ENCODE measurements at places on chromosomes 1 and 21. TPM values are rescaled to one million over a fixed set of nuclear protein-coding genes. Genes with fewer than 3 reads are reported as not detected.

DNA sequence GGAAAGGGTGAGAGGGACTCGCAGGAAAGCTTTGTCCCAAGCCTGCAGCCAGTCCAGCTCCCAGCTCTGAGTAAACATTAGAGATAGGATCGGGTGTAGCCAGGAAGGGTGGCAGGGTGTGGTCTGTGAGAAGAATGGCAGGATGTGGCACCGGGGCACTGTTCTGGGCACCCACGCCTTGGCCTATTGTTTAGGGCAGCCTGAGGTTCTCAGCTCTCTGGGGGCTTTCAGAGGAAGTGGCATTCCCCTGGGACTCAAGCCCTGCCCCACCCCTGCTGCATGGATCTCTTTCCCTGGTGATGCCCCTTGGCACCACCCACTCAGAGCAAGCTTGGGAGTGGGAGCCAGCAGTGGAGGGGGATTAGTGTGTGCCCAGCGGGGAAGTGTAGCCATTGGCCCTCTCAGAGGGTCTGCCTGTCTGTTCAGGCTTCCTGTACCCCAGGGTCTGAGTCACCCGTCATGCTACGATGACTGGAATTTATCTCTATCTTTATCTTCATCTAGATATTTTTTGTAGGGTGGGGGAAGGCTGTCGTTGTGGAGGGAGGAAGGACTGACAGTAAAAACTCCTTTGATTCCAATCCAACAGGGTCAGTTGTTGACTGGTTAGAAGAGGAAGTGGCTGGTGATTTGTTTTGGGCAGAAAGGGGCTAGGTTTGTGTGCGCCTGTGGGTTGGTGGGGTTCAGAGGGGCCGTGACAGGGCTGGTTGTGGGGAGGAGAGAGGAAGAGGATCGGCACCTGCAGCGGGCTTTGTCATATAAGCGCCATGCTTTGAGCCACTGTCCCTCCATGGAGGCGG is 31.6 kb downstream of the SOX13 start:
- H3K27me3 ChIP-seq: no peaks in the 10 kb centered on the region
- H3K4me3 ChIP-seq: no peak overlapping the region
- H3K4me1 ChIP-seq: peaks cover 9% of the 10 kb centered on the region
- no peak for DNase-seq
- no peak overlapping the region for H3K27ac ChIP-seq

GRCh38 chr21:25569084-25569483 is 38.2 kb downstream of the MRPL39 start:
- no peaks in the 10 kb centered on the region for H3K27me3 ChIP-seq
- DNase-seq: no peak
- H3K4me3 ChIP-seq: no peak overlapping the region
- no peaks in the 10 kb centered on the region for H3K4me1 ChIP-seq
- H3K27ac ChIP-seq: no peak overlapping the region

DNA sequence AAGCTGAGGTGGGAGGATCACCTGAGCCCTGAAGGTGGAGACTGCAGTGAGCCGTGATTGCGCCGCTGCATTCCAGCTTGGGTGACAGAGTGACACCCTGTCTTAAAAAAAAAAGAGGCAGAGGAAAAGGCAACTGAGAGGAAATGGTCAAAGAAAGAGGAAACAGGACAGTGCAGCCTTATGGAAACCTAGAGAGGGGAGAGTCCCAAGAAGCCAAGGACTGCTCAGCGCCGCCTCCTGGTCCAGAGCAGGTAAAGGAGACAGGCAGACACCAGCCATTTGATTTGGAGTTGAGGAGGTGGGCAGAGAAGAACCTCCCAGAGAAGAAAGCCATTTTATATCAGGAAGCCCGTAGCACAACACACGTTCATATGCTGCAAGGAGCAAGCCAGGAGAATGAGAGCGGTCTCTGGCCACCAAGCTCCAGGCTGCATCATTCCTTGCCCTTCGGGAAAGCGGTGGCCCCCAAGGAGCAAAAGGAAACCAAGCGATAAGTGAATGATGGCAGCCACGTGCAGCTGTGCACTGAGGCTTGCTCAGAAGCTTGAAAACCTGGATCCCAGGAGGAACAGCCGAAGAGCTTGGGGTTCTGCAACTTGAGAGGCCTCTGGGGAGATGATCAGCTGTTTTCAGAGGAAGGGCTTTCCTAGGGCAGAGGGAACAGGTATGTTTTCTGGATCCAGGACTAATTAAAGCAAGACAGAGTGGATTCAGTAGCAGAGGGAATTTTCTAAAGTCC is 33.7 kb downstream of the LRRC42 start:
- peaks cover 2% of the 10 kb centered on the region for H3K4me1 ChIP-seq
- H3K27me3 ChIP-seq: no peaks in the 10 kb centered on the region
- no peaks in the 10 kb centered on the region for H3K36me3 ChIP-seq
- H3K4me3 ChIP-seq: no peak overlapping the region
- H3K27ac ChIP-seq: no peak overlapping the region
- no peak for DNase-seq

DNA sequence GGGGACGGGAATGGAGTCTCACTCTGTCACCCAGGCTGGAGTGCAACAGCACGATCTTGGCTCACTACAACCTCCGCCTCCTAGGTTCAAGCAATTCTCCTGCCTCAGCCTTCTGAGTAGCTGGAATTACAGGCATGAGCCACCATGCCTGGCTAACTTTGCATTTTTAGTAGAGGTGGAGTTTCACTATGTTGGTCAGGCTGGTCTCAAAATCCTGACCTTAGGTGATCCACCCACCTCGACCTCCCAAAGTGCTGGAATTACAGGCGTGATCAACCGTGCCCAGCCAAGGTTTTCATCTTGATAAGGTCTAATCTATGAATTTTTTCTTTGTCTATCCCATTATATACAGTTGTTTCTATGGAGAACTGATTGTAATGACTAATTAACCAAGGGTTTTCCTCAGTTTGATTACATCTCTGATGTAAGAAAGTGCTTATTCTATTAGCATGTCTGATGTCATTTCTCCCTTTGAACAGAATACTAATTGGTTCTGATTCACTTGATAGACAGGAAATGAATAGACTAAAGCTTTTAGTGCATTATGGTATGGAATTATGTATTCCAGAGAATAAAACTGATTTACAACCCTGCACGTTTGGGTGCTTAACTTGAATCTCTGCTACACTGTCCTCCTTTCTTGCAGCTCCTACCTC is 11.9 kb downstream of the PACC1 start:
- H3K4me1 ChIP-seq: no peaks in the 10 kb centered on the region
- no peak overlapping the region for H3K27ac ChIP-seq

DNA sequence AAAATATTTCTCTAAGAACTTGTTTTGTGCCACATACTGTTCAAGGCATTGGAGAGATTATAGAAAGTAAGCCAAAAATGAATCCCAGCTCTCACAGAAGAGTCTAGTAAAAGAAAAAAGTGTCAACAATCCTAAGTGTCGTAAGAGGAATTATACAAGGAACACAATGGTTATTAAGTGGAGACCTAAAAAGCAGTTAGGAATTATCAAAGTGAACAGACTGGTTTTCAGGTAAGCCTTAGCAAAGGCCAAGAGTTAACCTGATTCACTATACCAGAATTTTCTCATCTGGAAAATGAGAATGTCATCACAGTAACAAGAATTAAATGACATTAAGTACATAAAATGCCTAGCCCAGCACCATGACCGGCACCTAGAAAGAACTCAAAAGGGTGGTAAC is 15.6 kb downstream of the SERBP1 start:
- H3K4me3 ChIP-seq: no peak overlapping the region
- no peaks in the 10 kb centered on the region for H3K4me1 ChIP-seq
- DNase-seq: no peak
- H3K27ac ChIP-seq: no peak overlapping the region
- no peaks in the 10 kb centered on the region for H3K27me3 ChIP-seq

- DNase-seq: no peak
- no peak overlapping the region for H3K27ac ChIP-seq
- no peaks in the 10 kb centered on the region for H3K27me3 ChIP-seq
- H3K4me3 ChIP-seq: no peak overlapping the region
Measured at GRCh38 chr1:247845011-247845692, 3.5 kb upstream of the OR11L1 start.

- no peak for DNase-seq
- no peak overlapping the region for H3K4me3 ChIP-seq
- H3K27ac ChIP-seq: no peak overlapping the region
- no peaks in the 10 kb centered on the region for H3K36me3 ChIP-seq
Measured at GRCh38 chr21:45184869-45185268, 102.8 kb downstream of the POFUT2 start.

GRCh38 chr1:226723657-226724532 is 15.2 kb downstream of the ITPKB start:
- H3K4me3 ChIP-seq: no peak overlapping the region
- H3K27me3 ChIP-seq: no peaks in the 10 kb centered on the region
- no peaks in the 10 kb centered on the region for H3K36me3 ChIP-seq
- H3K4me1 ChIP-seq: peaks cover 14% of the 10 kb centered on the region
- H3K27ac ChIP-seq: no peak overlapping the region

DNA sequence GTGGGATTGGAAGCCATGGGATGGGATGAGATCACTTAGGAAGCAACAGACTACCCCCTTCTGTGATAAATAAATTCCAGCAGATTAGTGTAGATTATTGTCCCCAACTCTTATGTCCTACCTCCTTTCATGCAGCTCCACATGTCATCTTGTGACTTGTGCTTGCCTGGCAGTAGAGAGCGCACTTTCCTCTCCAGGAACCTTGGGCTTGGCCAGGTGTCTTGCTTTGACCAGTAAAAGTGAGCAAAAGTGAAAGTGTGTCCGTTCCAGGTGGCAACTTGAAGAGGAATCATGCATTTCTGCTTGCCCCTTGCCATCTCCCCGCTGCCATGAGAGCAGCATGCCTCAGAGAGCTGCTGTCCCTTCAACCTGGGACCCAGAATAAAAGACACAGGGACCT is 122.9 kb upstream of the ERG start:
- H3K27ac ChIP-seq: no peak overlapping the region
- no peaks in the 10 kb centered on the region for H3K36me3 ChIP-seq
- no peak for DNase-seq
- no peak overlapping the region for H3K4me3 ChIP-seq
- peaks cover 2% of the 10 kb centered on the region for H3K4me1 ChIP-seq

DNA sequence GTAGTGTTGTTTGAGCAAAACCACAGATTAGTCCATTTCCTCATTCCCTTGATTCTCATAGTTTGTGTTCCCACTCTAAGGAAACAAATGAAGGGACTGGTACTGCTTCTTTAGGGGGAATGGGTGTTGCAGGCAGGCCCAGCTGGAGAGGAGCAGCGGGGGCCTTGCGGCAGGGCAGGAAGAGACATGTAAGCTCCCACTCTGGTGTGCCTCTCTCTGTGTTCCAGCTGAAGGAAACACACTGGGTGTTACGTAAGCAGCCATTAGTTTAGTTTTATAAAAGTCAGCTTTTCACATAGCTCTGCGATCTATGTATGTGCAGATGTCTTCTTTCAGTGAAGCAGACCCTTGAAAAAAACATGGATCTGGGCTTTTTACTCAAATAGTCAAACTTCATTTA is 99.5 kb downstream of the CACHD1 start:
- no peaks in the 10 kb centered on the region for H3K36me3 ChIP-seq
- DNase-seq: no peak
- no peak overlapping the region for H3K27ac ChIP-seq
- peaks cover 6% of the 10 kb centered on the region for H3K4me1 ChIP-seq

DNA sequence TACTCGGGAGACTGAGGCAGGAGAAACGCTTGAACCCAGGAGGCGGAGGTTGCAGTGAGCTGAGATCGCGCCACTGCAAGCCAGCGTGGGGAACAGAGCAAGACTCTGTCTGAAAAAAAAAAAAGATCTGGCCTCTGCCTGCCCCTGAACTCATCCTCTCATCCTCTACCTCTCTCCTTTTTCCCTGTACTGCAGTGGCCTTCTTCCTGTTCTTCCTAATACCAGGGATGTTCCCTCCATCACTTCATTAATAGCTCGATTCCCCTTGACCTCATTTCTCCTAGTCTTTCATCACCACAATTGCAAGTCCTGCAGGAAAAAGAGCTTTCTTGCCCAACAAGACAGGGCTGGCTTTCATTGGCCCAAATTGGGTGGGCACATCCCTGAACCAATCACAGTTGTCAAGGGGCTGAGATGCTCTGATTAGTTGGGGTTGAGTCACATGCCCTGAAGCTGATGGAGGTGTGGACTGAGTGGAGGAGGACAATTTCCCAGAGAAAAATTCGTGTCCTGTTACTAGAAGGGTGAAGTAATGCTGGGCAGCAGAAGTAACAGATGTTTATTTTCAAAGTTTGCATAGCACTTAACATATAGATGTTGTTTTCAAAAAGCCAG is 86.8 kb upstream of the PUM1 start:
- H3K36me3 ChIP-seq: no peaks in the 10 kb centered on the region
- H3K4me1 ChIP-seq: no peaks in the 10 kb centered on the region
- DNase-seq: no peak
- H3K27me3 ChIP-seq: no peaks in the 10 kb centered on the region

DNA sequence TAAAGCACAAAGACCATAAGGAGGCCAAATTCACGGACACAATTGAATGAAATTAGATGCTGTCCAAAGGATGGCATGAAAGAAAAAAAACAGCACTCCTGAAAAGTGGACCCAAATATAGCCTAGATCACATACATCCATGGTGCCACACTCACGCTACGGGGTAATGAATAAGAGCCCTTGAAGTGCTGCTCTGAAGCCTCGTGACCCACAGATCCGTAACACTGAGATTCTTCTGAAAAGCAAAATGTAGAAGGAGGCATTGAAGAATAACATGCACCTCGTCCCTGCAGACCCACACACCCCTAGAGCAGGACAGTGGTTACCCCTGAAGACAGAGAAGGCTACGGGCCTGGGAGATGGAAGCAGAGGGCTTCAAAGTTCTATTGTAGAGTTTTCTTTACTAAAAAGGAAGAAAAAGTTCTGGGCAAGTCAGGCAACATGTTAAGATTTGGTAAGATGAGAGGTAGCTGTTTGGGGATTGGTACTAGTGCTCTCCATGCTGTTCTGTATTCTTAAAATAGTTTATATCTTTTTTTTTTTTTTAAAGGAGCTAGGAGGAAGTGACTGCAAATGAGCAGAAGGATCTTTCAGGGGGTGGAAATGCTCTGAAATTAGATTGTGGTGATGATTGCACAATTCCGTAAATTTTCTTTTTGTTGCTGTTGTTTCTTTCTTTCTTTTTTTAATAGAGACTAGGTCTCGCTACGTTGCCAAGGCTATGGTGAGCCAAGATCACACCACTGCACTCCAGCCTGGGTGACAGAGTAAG is 4.1 kb upstream of the ITGB2 start:
- no peak for DNase-seq
- no peak overlapping the region for H3K4me3 ChIP-seq

GBP1 gene
- polyA plus RNA-seq: 15.2 TPM

ACTA1 gene
- 0.47 TPM for polyA plus RNA-seq

CCDC27 gene
- polyA plus RNA-seq: not detected

FAM76A gene
- 6.0 TPM for polyA plus RNA-seq
